NCI-H345 (cell line): ENCODE measurements at places on chromosomes 1 and 21.

- no peak for DNase-seq
These were observed 29.8 kb downstream of the RCSD1 start for GRCh38 chr1:167659881-167660280.

DNA sequence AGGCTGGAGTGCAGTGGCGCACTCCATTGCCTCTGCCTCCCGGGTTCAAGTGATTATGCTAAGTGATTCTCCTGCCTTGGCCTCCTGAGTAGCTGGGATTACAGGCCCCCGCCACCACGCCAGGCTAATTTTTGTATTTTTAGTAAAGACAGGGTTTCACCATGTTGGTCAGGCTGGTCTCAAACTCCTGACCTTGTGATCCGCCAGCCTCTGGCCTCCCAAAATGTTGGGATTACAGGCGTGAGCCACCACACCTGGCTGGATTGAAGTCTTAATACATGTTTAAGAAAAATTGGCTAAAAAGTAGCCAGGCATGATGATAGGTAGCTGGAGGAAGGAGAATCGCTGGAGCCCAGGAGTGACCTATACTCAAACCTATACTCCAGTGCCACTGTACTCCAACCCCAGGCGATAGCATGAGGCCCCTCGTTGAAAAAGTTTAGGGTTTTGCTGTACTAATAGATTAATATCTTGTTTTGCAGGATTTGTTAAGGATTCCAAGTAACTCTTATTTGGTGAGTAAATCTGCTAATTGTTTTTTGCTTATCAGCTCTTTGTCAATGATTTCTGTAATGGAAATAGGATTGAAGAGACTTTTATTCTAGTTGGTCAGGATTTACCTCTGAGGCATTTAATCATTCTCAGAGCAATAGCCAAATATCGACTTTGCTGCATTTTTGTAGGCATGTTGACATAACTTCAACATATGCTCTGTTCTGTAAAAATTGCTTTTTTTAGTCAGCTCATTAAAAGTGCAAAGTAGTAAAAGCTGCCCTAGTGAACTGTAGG is 2.0 kb downstream of the RCC1 start:
- no peak for DNase-seq

DNA sequence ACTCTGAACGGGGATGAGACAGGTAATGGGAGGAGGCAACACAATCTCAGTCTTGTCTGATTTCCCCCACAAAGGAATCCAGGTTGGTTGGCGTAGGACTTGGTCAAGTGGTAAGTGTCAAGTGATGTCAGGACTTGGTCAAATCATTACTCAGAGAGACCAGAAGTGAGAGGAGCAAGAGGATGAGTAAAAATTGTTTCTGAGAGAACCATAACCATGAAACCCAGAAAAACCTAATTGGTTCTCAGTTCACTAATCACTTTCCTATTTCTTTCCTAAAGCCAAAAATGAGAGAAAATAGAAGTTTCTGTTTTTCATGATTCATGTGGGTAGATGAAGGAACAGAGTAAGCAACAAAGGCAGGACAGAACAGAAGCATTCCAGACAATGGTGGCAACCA is 5.0 kb downstream of the PHC2 start:
- no peak for DNase-seq

DNA sequence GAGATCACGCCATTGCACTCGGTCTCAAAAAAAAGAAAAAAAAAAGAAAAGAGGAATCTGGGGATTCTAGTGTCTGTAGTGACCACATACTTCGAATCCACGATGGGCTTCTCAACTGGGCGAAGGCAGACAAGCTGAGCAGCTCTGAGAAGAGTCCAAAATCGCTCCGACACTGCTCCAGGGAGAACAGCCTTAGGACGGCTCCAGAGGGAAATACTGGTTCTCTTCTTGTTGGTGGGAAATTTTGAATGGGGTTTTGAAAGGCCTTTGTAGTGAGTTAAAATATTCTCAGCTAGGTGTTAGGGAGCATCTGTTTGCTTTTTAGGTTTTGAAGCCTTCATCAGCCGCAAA is 18.3 kb upstream of the HJV start:
- peak; percentile 86 for DNase-seq

GRCh38 chr1:15573477-15573876 is 11.4 kb downstream of the AGMAT start:
- DNase-seq: no peak

GRCh38 chr1:1752636-1753606 is 25.3 kb downstream of the NADK start:
- DNase-seq: no peak

- no peak for DNase-seq
These were observed 109.5 kb downstream of the SPSB1 start for GRCh38 chr1:9402256-9402616.

DNA sequence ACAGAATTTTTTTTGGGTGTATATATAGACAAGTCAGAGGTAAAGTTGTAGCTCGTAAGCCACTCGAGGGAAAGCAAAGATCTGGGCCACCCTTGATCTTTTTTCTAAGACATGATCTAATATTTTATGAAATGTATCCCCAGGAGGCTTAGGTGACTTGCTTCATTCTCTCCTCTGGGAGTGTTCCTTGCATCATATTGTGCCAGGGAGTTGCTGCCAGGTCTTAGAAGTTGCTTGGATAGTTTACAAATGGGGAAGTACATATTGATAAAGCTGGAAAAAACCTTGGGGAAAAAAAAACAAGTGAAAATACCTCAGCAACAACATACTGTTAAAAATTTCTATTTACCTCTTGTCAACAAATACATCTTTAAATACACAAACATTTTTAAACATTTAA is 110.9 kb upstream of the CYYR1 start:
- no peak for DNase-seq

- DNase-seq: no peak
These were observed 131.2 kb downstream of the AK5 start for GRCh38 chr1:77412820-77413530.

DNA sequence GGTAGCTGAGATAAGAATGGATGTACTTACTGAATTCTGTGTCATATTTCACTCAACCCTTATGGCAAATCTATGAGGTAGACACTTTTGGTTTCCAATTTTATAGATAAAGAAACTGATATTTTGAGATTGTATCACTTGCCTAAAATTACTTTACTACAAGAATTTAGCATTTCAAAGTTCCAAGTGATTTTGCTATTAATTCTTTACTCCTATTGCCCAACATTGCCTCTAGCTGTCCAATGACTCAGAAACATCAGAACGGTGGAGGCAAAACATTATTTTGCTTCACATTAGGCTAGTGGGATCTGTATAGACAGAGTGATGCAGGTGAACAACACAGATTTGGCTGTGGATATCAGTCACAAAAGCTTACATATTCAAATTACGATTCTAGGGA is 747.2 kb upstream of the NEGR1 start:
- no peak for DNase-seq

- DNase-seq: no peak
These were observed 19.5 kb upstream of the COL6A2 start for GRCh38 chr21:46078322-46078977.

- no peak for DNase-seq
These were observed 31.3 kb downstream of the INPP5B start for GRCh38 chr1:37915476-37916093.

GRCh38 chr1:236553370-236553769 is 29.6 kb downstream of the LGALS8 start:
- DNase-seq: no peak

DNA sequence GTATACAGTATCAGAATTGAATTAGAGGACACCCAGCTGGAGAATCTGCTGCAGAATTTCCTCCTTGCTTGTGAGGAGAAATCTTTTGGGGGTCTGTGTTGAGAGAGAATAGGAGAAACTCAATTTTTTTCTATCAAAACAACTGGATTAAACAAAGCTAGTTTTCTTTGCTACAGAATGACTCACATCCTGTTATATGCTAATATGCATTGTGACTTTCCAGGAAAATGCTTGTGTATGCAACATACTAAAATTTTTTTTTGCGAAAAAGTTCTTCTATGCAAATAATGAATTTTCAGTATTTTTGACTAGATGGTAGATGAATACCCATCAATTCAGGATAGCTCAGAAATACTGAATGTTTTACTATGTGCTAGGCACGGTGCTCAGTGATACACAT is 2.2 kb downstream of the VAMP4 start:
- DNase-seq: no peak

- no peak for DNase-seq
These were observed 26.2 kb downstream of the SMG7 start for GRCh38 chr1:183498342-183498991.

DNA sequence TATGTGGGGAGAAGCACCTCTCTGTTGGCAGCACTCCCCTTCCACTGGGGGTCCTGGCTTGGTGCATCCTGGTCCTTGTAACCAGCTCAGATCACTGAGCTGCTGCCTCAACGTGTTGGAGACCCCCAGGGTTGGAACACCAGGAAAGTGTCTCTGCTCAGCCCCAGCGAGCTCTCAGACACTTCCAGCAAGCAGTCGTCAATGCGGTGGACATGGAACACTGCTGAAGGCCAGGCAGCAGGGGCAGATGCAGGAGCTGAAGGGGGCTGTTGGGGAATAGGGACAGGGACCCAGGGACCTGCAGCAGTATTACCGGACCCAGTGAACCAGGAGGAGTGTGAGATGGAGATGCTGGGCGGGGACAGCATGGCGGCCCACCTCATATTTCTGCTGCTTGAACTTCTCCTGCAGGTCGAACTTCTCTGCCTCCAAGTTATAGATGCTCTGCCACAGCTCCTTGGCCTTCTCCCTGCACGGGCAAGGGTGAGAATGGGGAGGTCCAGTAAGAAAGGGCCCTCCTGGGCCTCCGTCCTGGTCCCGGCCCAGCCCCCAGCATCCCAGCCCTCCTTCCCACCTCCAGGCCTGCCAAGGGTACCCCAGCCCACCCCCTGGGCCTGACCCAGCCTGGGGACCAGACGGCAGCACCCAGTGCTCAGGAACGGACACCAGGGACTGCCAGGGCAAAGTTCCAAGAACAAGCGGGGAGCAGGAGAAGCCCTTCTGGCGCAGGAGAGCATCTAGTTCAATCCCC is 16.4 kb downstream of the TNNT2 start:
- no peak for DNase-seq

DNA sequence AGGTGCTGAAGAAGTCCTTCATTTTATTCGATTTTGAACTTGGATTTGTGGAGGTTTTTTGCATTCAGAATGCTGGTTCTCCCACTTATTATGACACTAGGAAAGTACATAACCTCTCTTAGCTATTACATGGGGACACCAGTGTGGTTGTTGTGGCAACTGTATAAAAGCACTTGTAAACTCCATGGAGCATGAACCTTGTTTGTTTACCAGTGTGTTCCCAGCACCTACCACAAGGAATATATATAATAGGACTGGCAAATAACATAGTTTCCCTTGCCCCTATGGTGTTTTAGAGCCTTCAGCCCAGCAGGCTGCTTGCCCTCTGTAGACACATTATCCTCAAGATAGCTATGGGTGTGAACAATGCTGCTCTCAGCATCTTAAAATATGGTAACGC is 43.1 kb downstream of the RASSF5 start:
- peak; percentile 93 for DNase-seq

GRCh38 chr1:46300673-46301405 is 2.6 kb downstream of the LRRC41 start:
- DNase-seq: no peak

- DNase-seq: no peak
These were observed 60.5 kb upstream of the SOD1 start for GRCh38 chr21:31599013-31599412.

DNA sequence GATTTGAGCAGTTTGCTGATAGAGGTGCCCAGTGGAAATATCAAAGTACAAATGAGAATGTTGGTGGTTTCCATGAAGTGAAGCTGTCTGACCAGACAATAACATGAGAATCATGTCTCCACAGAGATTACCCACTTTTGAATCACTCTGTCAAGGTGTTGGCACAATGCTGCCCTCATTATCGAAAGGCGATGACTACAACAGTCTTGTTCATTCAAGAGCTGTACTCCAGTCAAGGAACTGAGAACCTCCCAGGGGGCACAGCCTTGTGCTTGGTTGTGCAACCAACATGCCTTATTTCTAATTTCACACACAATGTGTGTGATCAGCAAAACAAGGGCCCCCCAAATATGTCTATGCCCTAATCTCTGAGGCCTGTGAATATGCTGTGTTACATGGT is 35.7 kb downstream of the ETS2 start:
- DNase-seq: no peak

- no peak for DNase-seq
These were observed 21.4 kb downstream of the RNASEL start for GRCh38 chr1:182567629-182568028.

DNA sequence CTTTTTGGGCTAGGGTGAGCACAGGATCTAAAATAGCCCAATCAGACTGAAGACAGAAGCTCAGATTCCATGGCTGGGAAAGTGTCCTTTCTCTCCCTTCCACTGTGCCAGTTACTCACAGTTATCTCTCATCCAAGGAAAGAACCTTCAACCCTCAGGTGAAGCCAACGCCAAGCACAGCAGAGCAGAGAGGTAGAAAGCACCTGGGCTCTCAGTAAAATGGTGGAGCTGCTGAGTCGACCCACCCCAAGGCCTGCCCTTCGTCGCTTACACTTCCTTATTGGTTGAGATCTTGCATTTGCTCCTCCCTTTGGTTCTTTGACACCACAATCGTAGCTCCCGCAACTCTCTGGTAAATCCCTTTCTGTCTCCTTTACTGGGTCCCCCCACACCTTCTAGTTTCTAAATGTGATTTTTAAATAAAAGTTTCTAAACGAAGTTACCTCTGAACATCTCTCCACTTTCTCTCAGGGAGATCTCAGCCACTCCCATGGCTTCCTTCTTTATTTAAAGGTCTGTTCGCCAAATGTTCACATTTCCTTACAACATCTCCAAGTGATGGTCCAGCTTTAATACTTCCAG is 27.5 kb upstream of the SLC30A1 start:
- DNase-seq: no peak

DNA sequence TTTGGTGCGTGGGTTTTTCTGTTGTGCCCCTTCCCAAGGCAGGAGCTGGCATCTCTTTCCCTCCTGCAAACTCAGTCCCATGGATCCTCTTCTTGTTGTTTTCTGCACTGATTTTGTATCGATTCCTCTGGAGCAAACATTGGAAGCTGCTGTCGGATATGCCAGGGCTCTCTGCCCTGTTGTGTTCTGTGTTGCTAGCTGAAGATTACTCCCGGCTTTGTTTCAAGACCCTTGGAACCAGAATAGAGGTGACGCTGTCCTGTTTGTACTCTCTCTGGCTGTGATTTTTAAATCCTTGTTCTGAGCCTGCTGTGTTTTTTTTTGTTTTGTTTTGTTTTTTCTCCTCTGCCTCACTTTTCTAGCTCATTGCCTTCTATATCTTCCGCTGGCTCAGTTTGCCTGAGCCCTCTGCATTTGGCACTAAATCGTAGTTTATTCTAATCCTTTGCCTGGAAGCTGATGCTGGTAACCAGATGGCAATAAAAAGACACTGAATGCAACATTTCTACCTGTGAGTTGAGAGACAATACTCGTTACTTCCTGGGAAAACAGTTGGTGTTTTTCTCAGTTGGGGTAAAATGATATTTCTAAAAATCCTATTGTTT is 67.0 kb downstream of the BACH1 start:
- DNase-seq: no peak

GRCh38 chr1:193060406-193060805 is 994 bp downstream of the RO60 start:
- no peak for DNase-seq

GRCh38 chr1:160858507-160858906 is 4.2 kb downstream of the CD244 start:
- no peak for DNase-seq

- no peak for DNase-seq
These were observed 143.4 kb upstream of the C8B start for GRCh38 chr1:57109247-57109646.
